Activated CD4-positive, alpha-beta T cell treated with anti-CD3 and anti-CD28 coated beads, Interleukin-2, amount 10 ng/mL, durations not matched to agents 24 days and 14 days (primary cell): ENCODE measurements at places on chromosomes 1 and 21. TPM values are rescaled to one million over a fixed set of nuclear protein-coding genes. Genes with fewer than 3 reads are reported as not detected.

Gene BCAR3
- total RNA-seq = 0.45 and 0.61 TPM in 2 replicates

Gene DMRTA2
- total RNA-seq = not detected in 2 replicates

Gene VAMP3
- total RNA-seq = 23.8 and 24.7 TPM in 2 replicates

DNA sequence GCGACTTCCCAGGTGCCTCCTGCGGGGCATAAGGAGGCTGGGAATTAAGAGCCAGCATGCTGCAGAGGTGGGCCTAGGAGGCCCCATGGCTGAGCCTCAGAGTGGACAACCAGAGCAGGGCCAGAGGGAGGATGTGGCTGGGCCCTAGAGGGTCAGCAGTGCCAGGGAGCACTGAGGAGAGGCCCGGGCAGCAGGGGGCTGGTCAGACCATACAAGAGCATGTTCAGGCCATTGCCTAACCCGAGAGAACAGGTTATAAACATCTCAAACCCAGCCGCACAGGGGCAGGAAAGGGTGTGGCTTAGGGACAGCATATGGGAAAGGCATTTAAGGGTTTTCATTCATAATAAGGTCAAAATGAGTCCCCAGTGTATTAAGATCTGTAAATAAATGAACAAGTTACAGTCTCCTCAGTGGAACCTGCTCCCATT lies 51.1 kb downstream of the IER5 start:
- no peak for DNase-seq
- peak overlapping the region; percentile 90 for H3K27ac ChIP-seq
- peaks cover 81% of the 10 kb centered on the region for H3K4me1 ChIP-seq
- H3K27me3 ChIP-seq = peaks cover 13% of the 10 kb centered on the region
- no peaks in the 10 kb centered on the region for H3K36me3 ChIP-seq

Gene AQP10
- total RNA-seq = not detected in 2 replicates

- H3K27me3 ChIP-seq = peaks cover 2% of the 10 kb centered on the region
- no peaks in the 10 kb centered on the region for H3K36me3 ChIP-seq
- no peaks in the 10 kb centered on the region for H3K4me1 ChIP-seq
- no peak overlapping the region for H3K4me3 ChIP-seq
- no peak overlapping the region for H3K27ac ChIP-seq
- no peak for DNase-seq
Observed at GRCh38 chr1:13832536-13832935, 132.5 kb downstream of the PRDM2 start.

GRCh38 chr1:10789803-10790702 lies 6.4 kb downstream of the CASZ1 start:
- H3K4me3 ChIP-seq = no peak overlapping the region
- no peak for DNase-seq
- peaks cover 22% of the 10 kb centered on the region for H3K27me3 ChIP-seq

GRCh38 chr1:208309771-208310170 lies 65.6 kb upstream of the PLXNA2 start:
- H3K4me3 ChIP-seq = no peak overlapping the region
- peaks cover 5% of the 10 kb centered on the region for H3K27me3 ChIP-seq
- DNase-seq = no peak
- no peak overlapping the region for H3K27ac ChIP-seq
- no peaks in the 10 kb centered on the region for H3K36me3 ChIP-seq

Gene OR2L2
- total RNA-seq = 0.07 TPM in 2 replicates

DNA sequence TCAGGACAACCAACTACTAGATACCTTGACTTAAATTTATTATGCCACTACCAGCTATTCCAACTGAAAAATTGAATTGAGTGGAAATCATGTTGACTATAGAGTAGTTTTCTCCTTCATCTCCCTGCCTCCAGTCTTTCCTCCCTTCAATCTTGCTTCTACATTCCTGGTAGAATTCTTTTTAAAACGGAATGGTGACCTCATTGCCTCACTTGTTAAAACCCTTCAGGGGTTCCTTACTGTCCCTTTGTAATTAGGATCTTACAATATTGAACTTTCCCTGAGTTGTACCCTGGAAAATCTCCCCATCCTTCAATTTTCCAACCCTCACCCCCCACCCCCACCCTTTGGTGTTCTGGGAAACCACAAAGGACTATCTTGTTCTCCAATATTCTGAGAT lies 82.8 kb upstream of the ZNF326 start:
- no peak for DNase-seq
- no peak overlapping the region for H3K4me3 ChIP-seq
- H3K27ac ChIP-seq = no peak overlapping the region
- H3K36me3 ChIP-seq = peaks cover 19% of the 10 kb centered on the region
- H3K4me1 ChIP-seq = peaks cover 27% of the 10 kb centered on the region

DNA sequence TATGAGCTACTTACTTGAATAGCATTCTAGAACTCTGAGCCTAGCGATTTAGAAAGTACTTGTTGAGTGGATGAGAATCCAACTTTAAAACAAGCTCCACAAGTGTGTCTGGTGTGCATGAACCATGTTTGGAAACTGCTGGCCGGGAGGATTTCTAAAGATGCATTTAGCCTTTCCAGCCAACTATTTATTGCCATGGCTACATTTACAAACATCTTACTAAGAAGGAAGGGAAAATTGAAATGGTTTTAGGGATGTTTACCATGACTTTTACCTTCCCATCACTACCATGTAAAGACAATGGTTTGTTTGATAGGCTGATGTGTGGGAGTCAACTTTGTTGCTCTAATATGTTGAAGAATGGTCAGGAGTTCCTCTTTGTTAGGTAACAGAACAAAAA lies 37.7 kb upstream of the ARHGAP29 start:
- H3K36me3 ChIP-seq = no peaks in the 10 kb centered on the region
- H3K27ac ChIP-seq = no peak overlapping the region
- peaks cover 10% of the 10 kb centered on the region for H3K27me3 ChIP-seq

Gene TSPEAR
- not detected in 2 replicates for total RNA-seq

DNA sequence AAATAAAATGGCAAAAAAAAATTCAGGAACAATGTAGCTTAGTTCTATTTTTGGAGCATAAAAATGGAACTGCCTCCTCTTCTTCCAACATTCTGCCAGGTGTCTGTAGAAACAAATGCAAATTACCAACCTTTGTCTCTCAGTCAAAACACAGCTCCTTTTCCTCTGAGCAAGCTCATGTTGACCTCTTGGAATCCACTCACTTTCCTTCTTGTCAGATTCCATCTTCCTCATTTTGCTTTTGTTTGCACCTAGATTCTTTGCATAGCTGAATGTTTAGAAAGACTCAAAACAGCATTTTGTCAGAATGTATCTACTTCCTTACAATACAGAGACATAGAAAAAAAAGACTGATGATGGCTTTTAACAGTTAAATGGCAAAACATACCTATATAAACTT lies 178.2 kb downstream of the ADGRL2 start:
- H3K36me3 ChIP-seq = no peaks in the 10 kb centered on the region
- DNase-seq = no peak
- H3K27me3 ChIP-seq = no peaks in the 10 kb centered on the region
- no peaks in the 10 kb centered on the region for H3K4me1 ChIP-seq
- no peak overlapping the region for H3K27ac ChIP-seq

DNA sequence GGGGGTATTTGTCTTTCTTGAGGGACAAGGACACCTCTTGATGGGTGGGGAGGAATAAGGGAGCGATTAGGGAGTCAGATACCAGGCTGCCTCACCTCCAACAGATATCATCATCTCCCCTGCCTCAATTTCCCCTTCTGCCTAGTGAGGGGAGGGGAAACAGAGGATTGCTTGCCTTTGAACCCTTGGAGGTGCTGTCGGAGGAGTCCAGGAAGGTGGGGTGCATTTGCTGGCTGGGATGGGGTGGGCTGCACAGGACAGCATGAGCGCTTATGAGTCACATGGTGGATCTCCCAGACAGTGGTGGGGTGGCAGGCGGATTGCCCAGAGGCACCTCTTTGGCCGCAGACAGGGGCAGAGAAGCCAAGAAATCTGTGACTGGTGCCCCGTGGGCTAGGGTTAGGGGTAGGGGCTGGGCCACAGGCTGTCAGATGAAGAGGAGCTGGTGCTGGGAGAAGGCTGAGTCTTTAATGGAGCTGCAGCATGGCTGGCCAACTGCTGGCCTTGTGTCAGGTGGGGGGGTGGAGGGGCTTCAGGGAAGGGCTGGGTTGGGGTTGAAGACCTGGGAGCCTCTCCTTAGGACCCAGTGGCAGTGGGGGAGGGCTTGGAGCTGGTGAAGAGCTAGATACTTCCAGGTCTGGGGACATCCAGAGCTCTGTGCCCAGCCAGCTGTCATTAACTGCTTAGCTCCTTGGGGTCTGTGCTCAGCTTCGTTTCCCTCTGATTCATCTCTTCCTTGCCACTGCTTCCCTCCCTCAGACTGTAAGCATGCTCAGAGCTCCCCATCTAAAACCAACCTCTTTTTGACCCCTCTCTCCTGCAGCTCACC lies 7.0 kb upstream of the ADORA1 start:
- H3K36me3 ChIP-seq = no peaks in the 10 kb centered on the region
- no peak overlapping the region for H3K27ac ChIP-seq
- peaks cover 55% of the 10 kb centered on the region for H3K27me3 ChIP-seq
- DNase-seq = no peak

Gene KPRP
- not detected in 2 replicates for total RNA-seq

Gene AMY1A
- not detected in 2 replicates for total RNA-seq

Gene DIO1
- total RNA-seq = not detected in 2 replicates

DNA sequence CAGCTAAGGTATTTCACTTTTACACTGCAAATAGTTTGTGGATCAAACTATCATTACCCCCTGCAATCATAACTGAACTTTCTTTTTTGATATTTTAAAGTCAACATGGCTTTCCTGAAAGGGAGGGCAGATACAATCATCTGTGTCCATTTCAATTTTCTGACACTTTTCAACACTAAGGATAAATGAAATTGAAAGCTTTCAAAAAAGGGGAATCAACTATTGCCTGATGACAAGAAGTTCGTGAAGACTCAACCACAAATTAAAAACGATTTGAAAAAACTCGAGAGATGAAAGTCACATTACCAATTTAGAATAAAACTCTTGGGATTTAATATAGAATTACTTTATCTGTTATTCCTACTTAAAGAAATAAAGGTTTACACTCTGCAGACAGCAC lies 11.7 kb downstream of the SRSF4 start:
- no peak for DNase-seq
- H3K36me3 ChIP-seq = peaks cover 50% of the 10 kb centered on the region

GRCh38 chr21:37757606-37758376 lies 158.5 kb downstream of the KCNJ6 start:
- no peak overlapping the region for H3K27ac ChIP-seq
- no peaks in the 10 kb centered on the region for H3K4me1 ChIP-seq
- DNase-seq = no peak
- H3K4me3 ChIP-seq = no peak overlapping the region
- no peaks in the 10 kb centered on the region for H3K36me3 ChIP-seq

Gene FCRL6
- not detected in 2 replicates for total RNA-seq

DNA sequence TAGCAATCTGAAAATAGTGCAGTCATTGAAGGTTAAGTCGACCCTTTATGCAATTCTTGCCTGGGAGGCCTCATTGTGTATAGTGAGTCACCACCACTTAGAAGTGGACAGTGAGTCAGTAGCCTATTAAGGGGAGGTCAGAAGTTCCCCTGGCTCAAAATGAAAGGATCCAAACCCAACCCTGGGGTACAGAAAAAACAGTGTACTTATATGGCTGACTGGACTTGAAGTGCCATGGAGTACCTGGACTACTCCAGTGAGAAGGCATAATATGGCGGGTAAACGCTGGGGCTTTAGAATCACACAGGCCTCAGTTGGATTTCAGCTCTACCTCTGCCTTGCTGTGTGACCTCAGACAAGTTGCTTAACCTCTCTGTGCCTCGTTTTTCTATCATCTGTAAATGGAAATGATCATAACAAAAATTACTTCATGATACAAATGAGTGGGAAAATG lies 2.2 kb upstream of the BCL9 start:
- peaks cover 5% of the 10 kb centered on the region for H3K27me3 ChIP-seq
- DNase-seq = no peak
- no peak overlapping the region for H3K4me3 ChIP-seq
- peaks cover 29% of the 10 kb centered on the region for H3K4me1 ChIP-seq

DNA sequence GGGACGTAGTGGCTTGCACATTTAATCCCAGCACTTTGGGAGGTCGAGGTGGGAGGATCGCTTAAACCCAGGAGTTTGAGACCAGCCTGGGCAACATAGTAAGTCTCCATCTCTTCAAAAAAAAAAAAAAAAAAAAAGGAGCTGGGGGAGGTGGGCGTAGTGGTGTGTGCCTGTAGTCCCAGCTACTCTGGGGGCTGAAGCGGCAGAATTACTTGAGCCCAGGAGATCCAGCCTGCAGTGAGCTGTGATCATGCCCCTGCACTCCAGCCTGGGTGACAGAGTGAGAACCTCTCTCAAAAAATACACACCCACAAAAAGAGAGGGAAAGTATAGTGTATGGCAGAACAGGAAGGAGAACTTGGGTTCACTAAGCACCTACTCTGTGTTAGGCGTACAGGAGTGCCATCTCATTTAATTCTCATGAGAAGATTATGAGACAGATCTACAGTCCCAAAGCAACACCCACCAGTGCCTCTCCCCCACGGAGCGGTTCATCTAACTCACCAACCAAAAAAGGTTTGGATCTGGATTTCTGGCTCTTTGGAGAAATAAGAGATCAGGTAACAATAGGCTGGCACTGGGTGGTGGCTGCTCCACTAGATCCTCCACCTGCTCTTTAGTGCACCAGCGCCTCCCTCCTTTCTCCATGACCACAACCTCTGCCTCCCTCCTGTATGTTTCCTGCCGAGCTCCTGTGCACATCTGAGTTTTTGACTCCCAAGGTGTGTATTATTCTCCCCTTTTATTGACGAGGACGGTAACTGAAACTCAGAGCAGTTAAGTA lies 1.4 kb upstream of the TRAF5 start:
- peaks cover 72% of the 10 kb centered on the region for H3K4me1 ChIP-seq
- no peaks in the 10 kb centered on the region for H3K27me3 ChIP-seq
- H3K27ac ChIP-seq = peak overlapping the region; percentile 98

Gene BRDT
- total RNA-seq = not detected in 2 replicates

Gene NUDT4B
- total RNA-seq = 0.36 and 0.47 TPM in 2 replicates

DNA sequence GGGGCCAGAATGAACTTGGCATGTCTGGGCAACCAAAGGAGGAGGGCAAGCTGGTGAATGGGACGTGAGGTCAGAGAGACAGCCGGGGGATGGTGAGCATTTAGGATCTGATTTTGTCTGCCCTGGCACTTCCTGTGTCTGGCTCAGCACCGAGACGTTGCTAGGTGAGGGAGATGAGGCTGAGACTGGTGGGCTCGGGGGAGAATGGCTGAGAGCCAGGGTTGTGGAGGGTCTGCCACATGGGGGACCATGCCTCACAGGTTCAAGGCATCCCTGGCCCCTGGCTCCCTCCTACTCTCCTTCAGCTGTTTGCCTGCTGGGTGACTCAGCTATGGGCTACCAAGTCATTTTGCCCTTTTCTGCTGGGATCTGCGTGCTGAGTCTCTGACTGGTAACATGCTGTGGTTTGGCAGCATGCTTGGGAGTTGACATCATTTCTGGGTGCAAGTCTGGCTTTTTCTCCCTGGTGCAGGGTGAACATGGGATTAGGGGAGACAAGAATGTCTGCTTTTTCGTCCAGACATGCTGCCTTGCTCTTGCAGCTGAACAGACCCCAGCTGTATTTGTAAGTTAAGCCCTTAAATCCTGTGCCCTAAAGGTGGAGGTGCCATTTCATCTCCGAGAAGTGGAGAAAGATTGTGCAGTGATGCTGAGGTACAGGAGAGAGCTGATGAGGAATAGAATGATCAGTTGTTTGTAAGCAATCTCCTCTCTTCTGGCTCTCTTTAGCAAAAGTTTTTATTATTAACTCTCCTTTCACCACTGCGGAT lies 17.6 kb downstream of the GALNT2 start:
- peaks cover 41% of the 10 kb centered on the region for H3K36me3 ChIP-seq
- H3K27ac ChIP-seq = peak overlapping the region; percentile 76
- peaks cover 65% of the 10 kb centered on the region for H3K4me1 ChIP-seq

- H3K4me1 ChIP-seq = peaks cover 46% of the 10 kb centered on the region
- H3K27ac ChIP-seq = peak overlapping the region; percentile 58
- H3K36me3 ChIP-seq = peaks cover 40% of the 10 kb centered on the region
- peak; percentile 57 for DNase-seq
Observed at GRCh38 chr1:16393570-16394521, 26.8 kb downstream of the SZRD1 start.

GRCh38 chr1:95384567-95384966 lies 150.6 kb downstream of the RWDD3 start:
- no peaks in the 10 kb centered on the region for H3K4me1 ChIP-seq
- no peaks in the 10 kb centered on the region for H3K36me3 ChIP-seq
- H3K27me3 ChIP-seq = no peaks in the 10 kb centered on the region
- H3K27ac ChIP-seq = no peak overlapping the region
- DNase-seq = peak; percentile 71
